ENCODE measurements at places on chromosomes 11 and 22.

DNA sequence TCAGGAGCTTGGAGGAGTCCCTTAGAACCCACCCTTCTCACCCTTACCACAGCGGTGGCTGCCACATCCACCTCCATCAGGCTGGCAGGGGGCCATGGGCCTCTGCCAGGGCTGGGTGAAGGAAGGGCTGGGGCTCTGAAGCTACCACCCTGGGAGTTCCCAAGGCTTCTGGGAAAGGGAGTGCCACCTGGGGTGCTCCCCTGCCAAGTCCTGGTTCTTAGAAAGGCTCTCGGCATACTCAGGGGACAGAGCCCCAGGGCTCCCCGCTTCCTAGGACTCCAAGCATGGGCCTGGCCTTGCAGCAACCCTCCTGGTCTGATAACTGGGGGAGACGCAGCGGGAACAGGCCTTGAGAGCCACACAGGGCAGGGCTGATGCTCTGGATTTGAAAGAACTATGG, 438 bp upstream of the PLA2G3 start:
- no peak for DNase-seq

- DNase-seq: no peak
Measured at GRCh38 chr11:122226810-122227379, 110.9 kb upstream of the BLID start.

DNA sequence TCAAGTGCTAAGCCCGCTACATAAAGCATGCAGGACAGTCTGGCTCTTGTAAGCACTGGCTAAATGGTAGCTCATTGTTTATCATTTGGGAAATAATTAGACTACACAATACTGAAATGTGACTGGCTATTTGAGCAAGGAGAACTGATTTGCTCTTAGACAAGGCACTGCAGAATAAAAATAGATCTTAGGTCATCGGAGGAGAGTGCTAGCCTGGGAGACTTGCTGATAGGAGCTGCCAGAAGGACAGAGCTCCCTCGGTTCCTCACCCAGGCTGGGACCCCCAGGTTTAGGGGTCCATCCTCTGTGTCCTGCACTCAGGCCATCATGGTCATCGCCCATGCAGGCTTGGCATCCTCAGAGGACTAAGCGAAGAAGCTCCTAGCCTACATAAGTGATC, 184.4 kb upstream of the NCAM1 start:
- DNase-seq: no peak

DNA sequence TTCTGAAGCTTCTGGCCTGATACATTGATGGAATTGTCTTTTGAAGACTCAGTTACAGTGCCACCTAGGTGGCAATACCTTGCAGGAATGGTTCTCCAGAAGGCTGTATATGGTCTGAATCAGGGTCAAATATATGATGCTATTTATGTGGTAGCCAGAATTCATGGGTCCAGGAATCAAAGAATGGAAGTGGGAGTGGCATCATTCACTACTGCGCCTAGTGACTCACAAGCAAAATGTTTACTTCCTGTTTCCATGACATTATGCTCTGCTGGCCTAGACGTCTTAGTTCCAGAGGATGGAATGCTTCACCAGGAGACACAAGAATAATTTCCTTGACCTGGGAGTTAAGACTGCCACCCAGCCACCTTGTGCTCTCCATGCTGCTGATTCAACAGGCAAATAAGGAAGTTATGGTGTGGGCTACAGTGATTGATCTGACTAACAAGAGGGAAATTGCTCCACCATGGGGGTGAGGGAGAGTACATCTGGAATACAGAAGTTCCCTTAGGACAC, 491.8 kb downstream of the ETS1 start:
- no peak for DNase-seq

DNA sequence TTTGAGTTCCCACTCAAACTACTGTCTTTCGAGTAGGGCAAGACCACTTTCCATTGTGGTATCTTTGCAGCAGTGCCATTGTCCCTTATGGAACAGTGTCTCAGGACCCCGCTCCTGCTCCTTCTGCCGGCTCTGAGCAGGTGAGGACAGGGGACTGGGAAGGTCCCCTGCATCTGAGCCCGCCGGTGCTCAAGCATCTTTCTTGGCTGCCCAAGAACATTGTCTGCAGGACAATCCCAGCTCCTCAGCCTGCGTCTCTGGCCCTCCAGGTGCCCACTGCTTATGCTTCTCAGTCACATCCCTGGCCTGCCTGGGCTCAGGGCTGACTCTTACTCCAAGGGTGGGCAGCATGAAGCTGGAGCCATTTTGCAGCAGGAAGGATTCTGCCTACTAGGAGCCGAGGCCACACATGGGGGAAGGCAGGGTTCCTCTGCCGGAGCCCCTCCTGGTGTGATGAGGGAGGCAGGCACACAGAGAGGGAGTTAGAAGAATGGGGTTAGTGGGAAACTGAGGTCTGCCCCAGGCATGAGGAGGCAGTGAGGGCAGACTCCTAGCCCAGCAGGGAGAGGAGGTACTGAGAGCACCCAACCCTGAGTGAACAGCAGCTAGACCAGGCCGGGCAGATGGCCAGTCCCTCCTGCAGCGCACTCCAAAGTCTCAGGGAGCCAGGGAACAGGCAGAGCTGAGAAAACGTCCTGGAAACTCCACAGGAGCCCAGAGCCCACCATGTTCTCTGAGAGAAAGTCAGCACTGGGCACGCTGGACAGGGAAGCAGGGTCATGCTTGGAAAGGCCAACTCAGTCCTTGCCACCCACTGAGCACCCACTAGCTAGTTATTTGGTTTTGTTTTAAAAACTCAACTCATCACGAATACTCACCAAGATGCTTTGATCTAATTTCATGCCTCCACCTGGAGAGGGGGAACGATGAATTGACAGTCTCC, 7.5 kb upstream of the PPARA start:
- no peak for DNase-seq

DNA sequence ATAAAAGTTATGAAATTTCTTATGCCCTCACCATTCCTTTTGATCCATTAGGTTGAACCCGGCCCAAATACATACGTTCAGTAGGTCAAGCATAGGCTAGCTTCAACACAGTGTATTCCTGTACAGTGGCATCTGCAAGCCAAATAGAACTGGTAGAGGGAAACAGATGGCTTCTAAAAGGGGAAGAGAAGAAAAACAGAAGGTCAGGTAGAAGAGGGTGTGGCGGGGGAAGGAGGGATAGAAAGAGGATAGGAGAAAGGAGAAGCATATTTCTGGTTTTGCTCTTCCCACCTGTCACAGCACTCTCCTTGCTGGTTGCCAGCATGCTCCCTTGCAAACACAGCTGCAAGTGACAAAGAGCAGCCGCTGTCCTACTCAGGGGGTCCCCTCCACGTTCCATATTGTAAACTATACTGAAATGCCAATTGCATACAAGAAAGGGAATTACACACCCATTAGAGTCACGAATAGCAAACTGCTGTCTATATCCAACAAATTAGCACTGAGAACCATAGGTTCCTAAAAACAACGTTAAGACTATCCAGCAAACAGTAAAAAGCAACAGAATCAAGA, 71.8 kb downstream of the PHF21A start:
- DNase-seq: no peak

GRCh38 chr22:22897947-22898346, 10.3 kb downstream of the IGLL5 start:
- no peak for DNase-seq

GRCh38 chr11:24521601-24522000, 24.7 kb downstream of the LUZP2 start:
- no peak for DNase-seq

- DNase-seq: no peak
Measured at GRCh38 chr11:34407121-34407813, 31.5 kb upstream of the CAT start.

GRCh38 chr11:10113852-10114251, 180.2 kb downstream of the SBF2 start:
- DNase-seq: no peak

DNA sequence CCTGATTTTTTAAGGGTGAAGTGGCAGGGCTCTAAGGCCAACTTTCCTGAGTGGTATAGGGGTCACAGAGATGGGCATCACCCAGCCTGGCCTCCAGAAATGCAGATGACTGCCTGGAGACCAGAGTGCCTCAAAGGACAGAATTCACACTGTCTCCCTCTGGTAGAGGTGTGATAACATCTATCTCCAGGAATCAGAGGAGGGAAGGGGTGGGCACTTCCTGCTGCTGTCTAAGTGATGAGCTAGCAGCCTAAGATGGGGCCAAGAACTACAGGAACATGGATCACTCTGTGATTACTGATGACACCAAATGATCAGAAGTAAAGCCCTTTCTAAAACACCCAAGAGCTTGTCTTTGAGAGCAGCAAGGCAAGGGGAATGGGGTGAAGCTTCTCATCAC, 61.9 kb downstream of the C11orf58 start:
- no peak for DNase-seq

DNA sequence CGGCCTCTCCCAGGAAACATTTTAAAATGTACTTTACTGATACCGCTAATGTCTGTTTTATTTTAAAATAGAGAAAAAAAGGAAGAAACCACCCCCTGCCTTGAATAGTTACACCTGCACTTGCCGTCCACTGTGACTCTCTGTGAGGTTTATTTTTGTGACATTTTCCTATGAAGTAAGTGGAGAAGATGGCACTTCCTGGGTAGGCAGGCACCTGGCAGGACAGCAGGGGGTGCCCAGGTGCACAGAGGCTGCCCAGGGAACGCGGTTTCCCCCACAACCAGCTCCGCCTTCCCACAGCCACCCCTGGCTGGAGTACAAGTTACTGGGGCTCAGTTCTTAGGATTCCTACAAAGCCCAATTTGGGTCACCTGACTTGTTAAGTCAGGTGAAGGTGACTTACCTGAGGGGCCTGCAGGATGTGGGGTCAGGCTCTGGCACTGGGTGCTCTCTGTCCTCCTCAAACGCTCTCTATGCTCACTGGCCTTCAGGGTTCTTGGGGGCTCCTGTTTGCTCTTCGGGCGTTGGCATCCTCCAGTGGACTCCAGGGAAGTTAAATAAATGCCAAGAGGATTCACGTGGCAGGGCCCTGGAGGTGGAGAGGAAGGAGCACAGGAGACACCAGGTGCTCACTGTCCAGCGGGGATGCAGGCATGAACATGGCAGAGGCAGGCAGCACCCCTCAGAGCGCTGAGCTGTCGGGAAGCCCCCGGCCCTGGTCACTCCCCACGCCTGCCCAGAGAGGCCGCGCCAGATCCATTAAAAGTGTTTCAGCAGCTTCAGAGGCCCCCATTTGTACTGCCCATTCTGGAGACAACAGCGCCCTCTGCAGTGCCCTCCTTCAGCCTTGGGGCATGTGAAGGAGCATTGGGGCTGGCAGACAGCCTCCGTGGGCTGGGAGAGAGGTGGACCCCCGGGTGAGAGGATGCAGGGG, 1021.2 kb downstream of the TBC1D22A start:
- no peak for DNase-seq

GRCh38 chr11:130786586-130786985, 129.7 kb downstream of the SNX19 start:
- no peak for DNase-seq

DNA sequence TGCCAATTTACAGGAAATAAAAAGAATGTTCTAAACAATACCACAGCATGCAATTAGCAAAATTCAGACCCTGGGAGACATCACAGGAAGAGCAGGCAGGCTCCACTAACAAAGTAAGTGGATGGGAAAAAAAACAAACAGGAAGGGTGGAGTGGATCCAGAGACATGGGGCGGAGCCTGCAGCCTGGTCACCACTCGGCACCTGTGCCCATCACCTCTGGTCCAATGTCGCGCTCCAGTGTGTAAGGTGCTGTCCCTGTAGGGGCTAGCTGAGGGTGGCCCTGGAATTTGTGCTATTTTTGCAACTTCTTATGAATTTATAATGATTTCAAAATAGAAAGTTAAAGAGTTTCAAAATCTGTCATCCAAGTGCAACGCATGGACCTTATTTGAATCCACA, 11.0 kb upstream of the MOB2 start:
- no peak for DNase-seq

- no peak for DNase-seq
Measured at GRCh38 chr11:22624742-22625447, 728 bp downstream of the FANCF start.

DNA sequence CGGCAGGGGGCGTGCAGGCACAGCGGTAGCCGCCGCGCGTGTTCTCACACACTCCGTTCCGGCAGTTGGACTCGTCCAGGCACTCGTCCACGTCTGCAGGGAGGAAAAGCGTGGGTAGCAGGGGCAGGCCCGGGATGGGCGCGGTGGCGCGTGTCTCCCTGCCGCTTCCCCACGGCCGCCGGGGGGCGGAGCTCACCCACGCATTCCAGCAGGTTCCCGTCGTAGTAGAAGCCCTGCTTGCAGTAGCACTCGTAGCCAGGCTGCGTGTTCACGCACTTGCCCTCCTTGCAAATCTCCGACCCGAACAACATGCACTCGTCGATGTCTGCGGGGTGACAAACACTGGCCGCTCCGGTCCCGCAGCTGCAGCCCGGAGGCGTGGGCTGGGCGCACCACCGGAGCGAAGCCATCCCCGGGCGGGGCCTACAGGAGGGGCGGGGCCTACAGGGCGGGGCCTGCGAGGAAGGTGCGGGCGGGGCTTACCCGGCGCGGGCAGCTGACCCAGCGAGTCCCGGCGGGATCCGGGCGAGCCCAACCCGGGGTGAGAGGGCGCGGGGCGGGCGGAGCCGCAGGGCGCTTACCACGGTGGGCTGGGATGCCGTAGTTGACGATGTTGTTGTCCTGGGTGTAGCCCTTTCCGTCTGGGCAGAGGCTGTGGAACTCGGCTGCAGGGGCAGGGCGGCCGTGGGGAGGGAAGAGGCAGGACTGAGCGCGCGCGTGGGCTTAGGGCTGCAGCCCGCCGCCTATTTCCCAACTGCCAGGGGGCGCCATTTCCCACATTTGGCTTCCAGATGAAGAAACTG, 15.6 kb downstream of the SCYL1 start:
- DNase-seq: peak; percentile 98

GRCh38 chr11:43927925-43928707, 14.3 kb upstream of the C11orf96 start:
- DNase-seq: no peak

GRCh38 chr11:1207401-1208143, 15.3 kb upstream of the MUC5B start:
- no peak for DNase-seq

- DNase-seq: no peak
Measured at GRCh38 chr11:70073871-70074371, 4.2 kb upstream of the ANO1 start.

GRCh38 chr11:69293819-69294505, at the start of gene MYEOV:
TSS of gene MYEOV (plus strand) at chr11:69294155. CDS start at chr11:69295355, 1,200 bp downstream.
- peak; percentile 91 for DNase-seq

GRCh38 chr11:47220401-47220821, 5.6 kb downstream of the DDB2 start:
- DNase-seq: no peak

- DNase-seq: peak; percentile 49
Measured at GRCh38 chr11:107563702-107564101, 1.8 kb downstream of the ALKBH8 start.

Data from HEK293T (cell line).